ENCODE measurements at places on chromosomes 3 and 15.

DNA sequence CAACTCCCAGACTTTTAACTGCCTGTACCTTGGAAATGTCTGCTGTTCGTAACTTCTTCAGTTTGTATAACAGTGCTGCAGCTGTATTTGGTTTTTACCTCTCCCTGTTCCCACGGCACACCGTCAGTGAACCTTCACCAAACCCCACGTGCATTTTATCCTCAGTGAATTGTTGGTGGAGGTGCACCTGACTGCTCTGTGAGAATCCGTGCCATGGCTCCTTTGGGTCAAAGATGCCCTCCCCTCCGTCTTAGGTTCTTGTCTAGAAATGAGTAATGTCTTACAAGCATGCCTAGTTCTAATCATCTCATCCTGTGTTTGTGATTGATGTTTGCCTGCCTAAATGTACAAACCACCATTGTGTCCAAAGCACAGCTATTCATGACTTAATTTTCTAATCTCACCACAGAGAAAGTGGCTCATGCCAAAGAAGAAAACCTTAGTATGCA lies 28.2 kb downstream of the TPM1 start:
- no peak for DNase-seq

DNA sequence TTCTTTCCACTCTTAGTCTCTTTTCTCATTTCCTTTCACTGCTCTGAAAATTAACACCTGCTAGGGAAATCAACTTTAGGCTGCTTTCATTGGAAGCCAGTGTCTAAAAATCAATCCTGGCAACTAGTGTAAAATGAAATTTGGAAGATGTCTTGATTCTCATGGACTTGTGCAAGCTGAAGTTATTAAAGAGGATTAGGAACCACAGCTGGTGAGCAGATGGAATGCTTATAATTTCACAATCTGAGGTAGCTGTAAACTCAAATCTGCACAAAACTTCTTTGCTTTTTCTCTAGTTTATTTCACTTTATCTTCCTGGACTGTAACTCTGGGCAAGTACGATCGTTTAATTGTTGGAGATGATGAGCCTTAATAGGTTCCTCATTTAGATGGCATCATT lies 175.6 kb downstream of the GHSR start:
- no peak for DNase-seq

- DNase-seq: peak; percentile 87
These were observed 79.1 kb upstream of the MEF2A start for GRCh38 chr15:99486371-99487336.

DNA sequence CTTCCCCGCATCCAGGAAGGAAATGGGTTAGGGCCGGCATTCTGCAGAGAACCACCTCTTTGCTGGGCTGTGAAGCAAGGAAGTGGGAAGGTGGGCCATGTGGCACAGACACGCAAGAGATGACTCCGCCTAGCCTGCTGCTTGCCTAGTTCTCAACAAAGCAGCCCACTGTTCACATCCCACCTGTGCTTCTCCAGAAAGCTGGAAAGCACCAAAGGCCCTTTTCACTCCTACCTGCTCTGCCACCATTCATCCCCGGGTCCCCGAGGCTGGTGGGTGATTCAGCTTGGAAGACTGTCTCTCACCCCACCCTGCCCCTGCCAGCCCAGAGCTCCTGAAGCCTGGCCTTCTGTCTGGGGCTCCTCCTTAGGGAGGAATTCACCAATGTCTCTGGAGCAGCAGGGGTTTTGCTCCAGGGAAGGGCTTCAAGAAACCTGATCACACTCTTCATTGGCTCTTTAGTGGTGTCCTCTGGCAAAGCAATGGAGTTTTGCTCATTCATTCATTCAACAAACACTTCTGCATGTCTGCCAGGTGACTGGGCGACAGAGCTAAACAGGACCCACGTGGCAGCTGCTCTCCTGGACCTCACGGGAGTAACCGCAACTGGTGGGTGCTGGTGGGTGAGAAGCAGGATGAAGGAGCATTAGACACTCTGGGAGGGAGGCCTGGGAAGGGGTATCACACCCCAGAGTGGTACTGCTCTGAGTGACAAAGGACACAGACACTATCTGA lies 145.4 kb upstream of the TLE3 start:
- no peak for DNase-seq

DNA sequence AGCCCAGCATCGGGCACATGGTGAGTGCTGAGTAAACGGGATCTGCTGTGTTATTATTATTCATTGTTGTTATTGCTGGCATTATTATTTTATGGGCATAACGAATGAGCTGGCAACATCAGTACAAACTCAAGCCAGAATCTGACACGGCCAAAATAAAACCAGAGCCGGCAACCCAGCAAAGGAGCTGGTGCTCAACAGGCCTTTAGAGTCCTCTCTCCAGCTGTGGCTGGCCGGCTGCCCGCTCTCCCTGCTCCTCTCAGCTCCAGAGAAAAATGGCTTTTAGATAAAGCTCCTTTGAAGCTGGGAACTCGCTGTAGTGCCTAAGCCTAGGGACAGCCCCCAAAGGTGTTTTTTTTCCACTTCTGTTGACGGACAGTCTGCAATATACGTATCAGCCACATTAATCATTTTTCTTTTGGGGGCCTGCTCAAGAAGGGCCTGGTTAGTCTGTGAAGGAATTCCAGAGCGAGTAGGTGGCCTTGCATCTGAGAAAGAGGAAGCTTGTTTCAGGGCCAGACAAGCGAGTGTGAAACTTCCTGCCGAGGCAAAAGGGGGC lies 193.9 kb upstream of the UBE2E1 start:
- peak; percentile 78 for DNase-seq
